ENCODE measurements at places on chromosomes 6 and 20.

DNA sequence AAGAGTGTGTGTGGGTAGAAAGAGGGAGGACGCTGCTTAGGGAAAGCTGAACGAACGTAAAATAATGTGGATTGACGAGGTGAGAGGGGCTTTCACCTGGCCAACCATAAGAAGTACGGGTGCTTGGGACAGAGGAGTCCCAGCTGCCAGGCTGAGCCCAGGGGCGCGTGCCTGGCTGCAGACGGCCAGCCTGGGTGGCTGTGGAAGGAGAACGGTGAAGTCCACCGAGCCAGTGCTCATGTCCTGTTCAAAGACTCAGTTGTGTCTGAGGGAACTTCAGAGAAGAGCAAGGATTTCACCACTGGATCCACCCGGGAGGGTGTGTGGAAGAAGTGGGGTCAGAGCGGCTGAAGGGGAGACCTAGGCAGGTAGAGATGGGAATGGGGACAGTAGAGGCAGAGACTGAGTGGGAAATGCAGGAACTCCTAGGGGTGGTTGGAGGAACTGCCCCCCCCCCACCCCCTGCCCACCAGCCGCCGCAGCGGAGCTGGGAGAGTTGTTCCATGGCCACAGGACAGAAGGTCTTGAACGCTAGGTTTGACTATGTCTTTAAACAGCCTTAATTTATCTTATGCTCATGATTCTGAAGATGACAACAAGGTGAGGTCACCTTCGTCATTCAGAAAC lies 68.1 kb upstream of the TBXT start:
- DNase-seq = no peak
- H3K4me3 ChIP-seq = no peak overlapping the region
- peaks cover 4% of the 10 kb centered on the region for H3K4me1 ChIP-seq
- H3K27ac ChIP-seq = no peak overlapping the region
- H3K36me3 ChIP-seq = no peaks in the 10 kb centered on the region

GRCh38 chr20:57738484-57738883 lies 28.7 kb upstream of the PMEPA1 start:
- H3K27me3 ChIP-seq = peaks cover 27% of the 10 kb centered on the region
- H3K4me1 ChIP-seq = peaks cover 5% of the 10 kb centered on the region
- no peaks in the 10 kb centered on the region for H3K36me3 ChIP-seq
- H3K27ac ChIP-seq = no peak overlapping the region

DNA sequence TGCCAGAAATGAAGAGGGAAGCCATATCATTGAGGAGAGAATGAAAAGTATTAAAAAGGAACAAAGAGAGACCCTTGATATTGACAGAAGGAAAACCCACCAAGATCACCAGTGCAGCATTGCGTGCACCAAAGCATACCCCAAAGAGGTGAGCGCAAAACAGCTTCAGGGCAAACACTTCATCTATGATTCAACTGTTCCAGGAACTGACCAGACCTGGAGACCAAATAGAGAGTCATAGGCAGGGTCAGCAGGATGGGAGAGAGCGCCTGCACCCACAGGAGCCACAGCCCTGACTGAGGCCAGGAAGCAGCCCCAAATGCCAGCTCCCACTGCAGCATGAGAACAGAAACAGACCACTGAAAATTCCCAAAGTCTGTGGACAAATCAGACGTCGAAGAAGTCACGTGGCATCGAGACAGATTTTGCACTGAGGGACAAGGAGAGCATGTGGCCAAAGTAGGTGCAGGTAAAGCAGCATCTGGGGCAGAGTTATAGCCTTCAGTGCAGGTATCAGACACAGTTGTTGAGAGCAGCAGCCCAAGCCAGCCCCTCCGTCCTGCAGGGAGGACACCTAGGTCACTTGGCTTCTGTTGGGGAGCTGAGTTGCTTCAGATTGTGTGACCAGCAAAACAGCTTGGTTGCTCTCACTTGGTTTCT lies 29.3 kb downstream of the CHRNA4 start:
- H3K27me3 ChIP-seq = peaks cover 18% of the 10 kb centered on the region
- DNase-seq = no peak
- H3K36me3 ChIP-seq = peaks cover 6% of the 10 kb centered on the region
- H3K27ac ChIP-seq = no peak overlapping the region
- H3K4me3 ChIP-seq = no peak overlapping the region

DNA sequence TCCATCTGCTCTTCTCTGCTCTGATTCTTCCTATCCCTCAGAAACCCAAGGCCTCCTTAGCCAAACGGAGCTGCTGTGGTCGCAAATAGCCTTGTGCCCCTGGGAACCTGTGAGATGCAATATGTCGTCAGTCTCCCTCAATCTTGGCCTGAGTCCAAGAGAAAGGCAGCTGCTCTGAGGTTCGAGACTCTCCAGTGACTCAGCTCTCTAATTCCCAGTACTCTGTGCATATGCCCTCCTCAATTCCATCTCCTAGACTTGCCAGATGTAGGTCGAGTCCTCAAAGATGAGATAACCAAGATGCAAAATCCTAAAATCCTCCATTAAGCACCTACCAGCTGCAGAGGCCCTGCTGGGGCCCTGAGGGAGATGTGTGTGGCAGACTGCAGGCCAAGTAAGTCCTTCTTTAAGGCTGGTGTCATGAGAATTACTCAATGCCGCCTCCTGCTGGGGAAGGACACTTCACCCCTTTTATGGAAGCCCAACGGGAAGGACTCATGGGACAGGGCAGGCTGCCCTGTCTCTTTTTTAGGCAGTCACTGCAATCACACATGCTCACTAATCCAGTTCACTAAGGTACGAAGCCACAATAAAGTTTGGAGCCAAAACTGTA lies 28.5 kb downstream of the C6orf15 start:
- H3K27me3 ChIP-seq = no peaks in the 10 kb centered on the region
- H3K36me3 ChIP-seq = peaks cover 5% of the 10 kb centered on the region
- H3K27ac ChIP-seq = no peak overlapping the region
- peak; percentile 54 for DNase-seq
- H3K4me3 ChIP-seq = no peak overlapping the region
- peaks cover 31% of the 10 kb centered on the region for H3K4me1 ChIP-seq

DNA sequence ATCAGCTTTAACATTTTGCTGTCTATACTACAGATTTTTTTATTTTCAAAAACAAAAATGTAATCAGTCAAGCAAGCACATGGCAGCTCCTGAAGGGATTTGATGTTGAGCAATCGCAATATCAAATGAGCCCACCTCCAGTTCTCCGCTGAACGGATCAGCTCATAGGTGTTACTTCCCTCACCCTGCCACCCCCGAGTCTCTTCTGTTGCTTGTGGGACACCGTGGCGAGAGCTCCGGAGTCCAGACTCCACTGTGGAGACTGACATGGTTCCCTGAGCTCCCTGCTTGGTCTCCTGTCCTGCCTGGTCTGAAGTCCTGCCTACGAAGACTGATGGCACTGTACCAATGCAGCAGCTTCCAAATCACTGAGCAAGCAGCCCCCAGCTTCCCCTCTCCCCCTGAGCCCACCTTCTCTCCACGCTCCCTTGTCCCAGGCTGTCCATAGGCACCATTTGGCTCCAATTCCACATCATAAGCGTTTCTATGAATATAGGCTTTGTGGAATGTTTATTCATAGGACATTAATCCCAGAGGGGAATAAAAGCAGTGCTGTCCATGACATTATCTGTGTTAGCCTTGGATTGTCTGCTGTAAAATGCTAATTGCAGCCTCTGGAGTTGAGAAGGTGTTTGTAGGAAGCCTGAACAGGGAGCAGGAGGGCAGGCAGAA lies 162.2 kb downstream of the LY86 start:
- H3K27me3 ChIP-seq = no peaks in the 10 kb centered on the region
- no peak overlapping the region for H3K4me3 ChIP-seq

DNA sequence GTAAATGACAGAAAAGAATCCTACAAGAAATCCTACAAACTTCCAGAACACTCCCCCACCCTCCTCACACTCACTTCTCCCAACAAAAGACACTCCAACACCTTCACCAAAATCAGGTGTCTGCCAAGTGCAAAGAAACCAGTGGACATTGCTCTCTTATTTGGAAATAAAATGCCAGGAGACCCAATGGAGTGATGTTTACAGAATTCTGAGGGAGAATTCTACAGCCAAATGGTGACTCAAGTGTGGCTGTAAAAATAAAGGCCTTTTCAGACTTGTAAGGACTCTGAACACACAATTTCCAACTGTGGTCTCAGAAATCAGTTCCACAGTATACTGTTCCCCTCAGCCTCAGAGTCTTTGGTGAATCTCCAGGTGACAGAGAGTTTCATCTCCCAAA lies 109.6 kb upstream of the CARMIL1 start:
- H3K4me3 ChIP-seq = no peak overlapping the region
- peak; percentile 6 for DNase-seq
- peaks cover 4% of the 10 kb centered on the region for H3K36me3 ChIP-seq
- peak overlapping the region; percentile 13 for H3K27ac ChIP-seq

GRCh38 chr20:49148601-49149000 lies 39.5 kb downstream of the STAU1 start:
- H3K27ac ChIP-seq = no peak overlapping the region
- H3K4me1 ChIP-seq = peaks cover 7% of the 10 kb centered on the region
- no peak for DNase-seq
- no peak overlapping the region for H3K4me3 ChIP-seq
